A549 treated with DMSO at 1 μM for 4 hours (cell line): ENCODE measurements at places on chromosomes 7 and 10. TPM values are rescaled to one million over a fixed set of nuclear protein-coding genes. Genes with fewer than 3 reads are reported as not detected.

Gene CUZD1
- 0.94 to 1.9 TPM (median 1.3 TPM) in 5 replicates for total RNA-seq

Gene OPN1SW
- not detected in 5 replicates for total RNA-seq

Gene ANKRD61
- 0.50 to 0.99 TPM (median 0.78 TPM) in 5 replicates for total RNA-seq

Gene CLDN4
- 4.4 to 6.6 TPM (median 5.7 TPM) in 5 replicates for total RNA-seq

Gene GPR26
- total RNA-seq = not detected in 5 replicates

Gene GDF2
- total RNA-seq = not detected in 5 replicates

Gene SCART1
- 0.18 to 0.44 TPM (median 0.19 TPM) in 5 replicates for total RNA-seq

Gene HGF
- 0.08 to 0.13 TPM (median 0.12 TPM) in 3 of 5 replicates, not detected in the others for total RNA-seq

Gene TMEM229A
- not detected in 5 replicates for total RNA-seq

Gene C10orf143
- total RNA-seq = 0.57 to 0.83 TPM (median 0.74 TPM) in 5 replicates

Gene LRRC72
- total RNA-seq = not detected in 5 replicates

Gene NXPH1
- not detected in 5 replicates for total RNA-seq

Gene CTNNA3
- total RNA-seq = not detected in 5 replicates

Gene PIK3CG
- not detected in 5 replicates for total RNA-seq

Gene DPYSL4
- 16.6 to 19.3 TPM (median 17.7 TPM) in 5 replicates for total RNA-seq

Gene STOX1
- 0.66 to 1.2 TPM (median 0.79 TPM) in 5 replicates for total RNA-seq

Gene GSTO2
- 1.7 to 3.5 TPM (median 2.5 TPM) in 5 replicates for total RNA-seq

Gene MCM7
- total RNA-seq = 236 to 264 TPM (median 254 TPM) in 5 replicates

Gene HOXA6
- 0.71 to 2.5 TPM (median 1.8 TPM) in 5 replicates for total RNA-seq

Gene ITPRIP
- 66.4 to 81.7 TPM (median 75.1 TPM) in 5 replicates for total RNA-seq

Gene GPR22
- not detected in 5 replicates for total RNA-seq

Gene CDK14
- 0.08 to 0.37 TPM (median 0.31 TPM) in 5 replicates for total RNA-seq

Gene PODXL
- total RNA-seq = 52.2 to 75.5 TPM (median 61.7 TPM) in 5 replicates

Gene NODAL
- total RNA-seq = 0.06 TPM in 1 of 5 replicates, not detected in the others

Gene LIPJ
- total RNA-seq = not detected in 5 replicates

Gene FXYD4
- not detected in 5 replicates for total RNA-seq

Gene KIF20B
- total RNA-seq = 11.9 to 19.2 TPM (median 18.6 TPM) in 5 replicates

Gene NANOS1
- total RNA-seq = 2.4 to 3.1 TPM (median 2.8 TPM) in 5 replicates

Gene CAV1
- 403 to 499 TPM (median 459 TPM) in 5 replicates for total RNA-seq

Gene TMEM213
- not detected in 5 replicates for total RNA-seq

Gene PDE6C
- total RNA-seq = not detected in 5 replicates

Gene MMRN2
- total RNA-seq = 0.91 to 1.5 TPM (median 1.1 TPM) in 5 replicates

Gene RNF133
- total RNA-seq = not detected in 5 replicates

Gene PRF1
- total RNA-seq = not detected in 5 replicates

Gene STEAP2
- total RNA-seq = 2.9 to 5.5 TPM (median 5.4 TPM) in 5 replicates

Gene EGR2
- total RNA-seq = 0.26 to 0.86 TPM (median 0.36 TPM) in 5 replicates

Gene GPR85
- total RNA-seq = not detected in 5 replicates

Gene NKX1-2
- total RNA-seq = 0.03 to 0.04 TPM in 2 of 5 replicates, not detected in the others
